ENCODE measurements at places on chromosomes 6 and 20. TPM values are rescaled to one million over a fixed set of nuclear protein-coding genes. Genes with fewer than 3 reads are reported as not detected.

KCNQ5 gene
- 0.36 TPM for total RNA-seq

RHAG gene
- not detected for total RNA-seq

CST11 gene
- not detected for total RNA-seq

ADGRF4 gene
- 0.16 TPM for total RNA-seq

MRAP2 gene
- total RNA-seq, result 0.49 TPM

SMIM13 gene
- total RNA-seq, result 10.0 TPM

RRAGD gene
- 0.49 TPM for total RNA-seq

OR2W1 gene
- total RNA-seq, result not detected

PDE10A gene
- 24.4 TPM for total RNA-seq

STMN3 gene
- 38.6 TPM for total RNA-seq

LY6G5C gene
- total RNA-seq, result not detected

CCM2L gene
- 0.65 TPM for total RNA-seq

SAMD5 gene
- 0.18 TPM for total RNA-seq

OVOL2 gene
- not detected for total RNA-seq

MPC1 gene
- 33.5 TPM for total RNA-seq

C6orf141 gene
- not detected for total RNA-seq

BPI gene
- not detected for total RNA-seq

MATN4 gene
- not detected for total RNA-seq

ELOVL2 gene
- total RNA-seq, result 7.0 TPM

PHACTR2 gene
- 110 TPM for total RNA-seq
